ENCODE measurements at places on chromosomes 6 and 20.

- no peak for DNase-seq
Measured at GRCh38 chr6:93398723-93399122, 20.6 kb downstream of the EPHA7 start.

DNA sequence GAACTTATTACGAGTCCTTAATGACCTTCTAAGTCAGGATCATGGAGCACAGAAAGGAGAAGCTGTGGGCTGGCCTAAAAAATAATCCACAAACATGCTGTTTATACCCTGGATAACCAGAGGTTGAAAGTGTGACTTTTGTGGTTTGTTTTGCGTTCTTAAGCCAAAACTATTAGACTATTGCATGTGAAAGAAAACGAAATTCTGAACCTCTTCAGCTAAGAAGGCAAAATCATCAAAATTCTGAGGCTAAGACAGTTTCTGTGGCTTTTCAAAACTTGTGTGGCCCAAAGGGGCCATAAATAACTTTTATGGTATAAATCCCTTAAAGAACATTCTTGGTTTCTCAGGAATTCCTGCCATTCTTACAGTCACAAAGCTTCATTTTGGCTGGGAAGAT is 251.0 kb downstream of the UST start:
- DNase-seq = no peak

- no peak for DNase-seq
Measured at GRCh38 chr20:539191-539590, 4.4 kb downstream of the CSNK2A1 start.

DNA sequence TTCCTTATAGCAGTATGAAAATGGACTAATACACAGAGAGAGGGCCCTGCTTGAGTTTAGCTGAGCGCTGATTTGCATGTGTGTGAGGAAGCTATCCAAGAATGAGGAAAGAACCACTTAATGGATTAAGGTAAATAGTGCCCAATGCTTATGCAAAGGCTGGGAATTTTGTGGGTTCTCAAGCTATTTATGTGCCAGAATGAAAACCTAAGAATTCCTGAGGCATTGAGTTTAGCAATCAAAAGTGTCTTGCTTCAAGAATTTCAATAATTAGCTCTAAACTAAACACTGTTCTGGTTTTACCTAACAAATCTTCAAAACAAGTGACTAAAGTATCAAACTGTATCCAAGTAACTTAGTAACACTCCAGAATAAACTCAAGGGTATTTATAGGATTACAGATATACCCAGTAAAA is 7.0 kb upstream of the OR14J1 start:
- DNase-seq = no peak

- no peak for DNase-seq
Measured at GRCh38 chr20:36802326-36803222, 29.0 kb upstream of the DSN1 start.

GRCh38 chr6:107033126-107033525 is 5.1 kb downstream of the MTRES1 start:
- no peak for DNase-seq

GRCh38 chr6:168713839-168714238 is 272.9 kb downstream of the SMOC2 start:
- no peak for DNase-seq

DNA sequence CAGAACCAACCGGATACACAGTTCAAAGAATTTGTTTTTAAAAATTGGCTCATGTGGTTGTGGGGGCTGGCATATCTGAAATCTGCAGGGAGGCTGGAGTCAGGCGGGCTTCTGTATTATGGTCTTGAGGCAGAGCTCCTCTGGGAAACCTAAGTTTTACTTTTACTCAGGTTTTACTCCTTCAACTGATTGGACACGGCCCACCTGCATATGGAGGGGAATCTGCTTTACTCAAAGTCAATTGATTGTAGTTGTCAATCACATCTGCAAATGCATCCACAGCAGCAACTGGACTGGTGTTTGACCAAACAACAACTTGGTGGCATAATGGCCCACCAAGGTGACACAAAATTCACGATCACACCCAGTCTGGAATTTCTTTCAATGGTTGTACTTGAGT is 103.4 kb downstream of the ERMARD start:
- no peak for DNase-seq

- no peak for DNase-seq
Measured at GRCh38 chr6:85726206-85726605, 83.5 kb upstream of the SYNCRIP start.

- DNase-seq = no peak
Measured at GRCh38 chr6:24053057-24053456, 73.0 kb upstream of the NRSN1 start.

- DNase-seq = peak; percentile 75
Measured at GRCh38 chr6:24933868-24934401, 1.8 kb downstream of the RIPOR2 start.

DNA sequence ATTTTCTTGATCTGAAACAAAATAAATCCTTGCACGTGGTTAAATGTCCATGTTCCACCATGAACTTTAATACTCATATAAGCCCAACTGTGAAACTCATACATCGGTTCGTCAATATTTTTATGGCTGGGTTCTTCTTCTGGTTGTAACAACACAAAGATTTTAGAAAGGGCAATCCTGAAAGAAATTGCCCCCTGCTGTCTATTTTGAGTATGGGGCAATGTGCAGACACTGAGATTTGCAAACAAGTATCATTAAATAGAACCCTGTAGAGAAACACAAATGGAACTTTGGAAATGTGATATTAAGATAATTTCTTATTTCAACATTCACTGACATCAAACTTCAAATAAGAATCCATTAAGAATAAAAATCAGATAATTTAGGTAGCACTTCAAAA is 80.2 kb upstream of the PHACTR1 start:
- DNase-seq = no peak

- no peak for DNase-seq
Measured at GRCh38 chr6:140068801-140069200, 694.4 kb upstream of the CITED2 start.

- no peak for DNase-seq
Measured at GRCh38 chr6:153613719-153614455, 425.2 kb upstream of the OPRM1 start.

- DNase-seq = no peak
Measured at GRCh38 chr6:53513519-53513966, 31.4 kb downstream of the GCLC start.

DNA sequence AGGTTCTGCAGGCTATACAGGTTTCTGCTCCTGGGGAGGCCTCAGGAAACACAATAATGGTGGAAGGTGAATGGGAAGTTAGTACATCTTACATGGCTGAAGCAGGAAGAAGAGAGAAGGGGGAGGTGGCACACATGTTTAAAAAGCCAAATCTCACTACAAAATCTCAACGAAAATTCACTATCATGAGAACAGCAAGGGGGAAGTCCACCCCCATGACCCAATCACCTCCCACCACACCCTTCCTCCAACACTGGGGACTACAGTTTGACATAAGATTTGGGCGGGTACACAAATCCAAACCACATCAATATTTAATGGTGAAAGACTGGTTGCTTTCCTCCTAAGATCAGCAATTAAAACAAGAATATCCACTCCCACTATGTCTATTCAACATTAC is 13.8 kb upstream of the POLR1H start:
- no peak for DNase-seq

DNA sequence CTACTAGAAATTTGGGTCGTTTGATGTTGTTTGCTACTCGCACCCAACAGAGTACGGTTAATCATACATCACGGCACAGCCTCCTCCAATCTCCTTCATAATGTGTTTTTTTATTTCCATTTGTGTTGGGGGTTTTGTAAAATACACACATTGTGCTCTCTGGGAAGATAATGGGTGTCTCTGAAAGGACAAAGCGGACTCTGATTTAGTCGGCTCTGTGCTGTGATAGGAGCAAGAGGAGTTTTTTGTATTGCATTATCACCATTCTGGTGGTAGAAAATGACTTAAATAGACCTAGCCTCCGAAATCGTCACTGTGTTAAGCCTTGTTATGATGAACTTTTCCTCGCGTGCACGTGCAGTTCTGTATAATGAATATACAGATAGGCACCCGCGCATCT is 196.3 kb downstream of the CDH4 start:
- DNase-seq = no peak

- DNase-seq = peak; percentile 18
Measured at GRCh38 chr6:137105375-137105774, 60.6 kb upstream of the IL20RA start.

DNA sequence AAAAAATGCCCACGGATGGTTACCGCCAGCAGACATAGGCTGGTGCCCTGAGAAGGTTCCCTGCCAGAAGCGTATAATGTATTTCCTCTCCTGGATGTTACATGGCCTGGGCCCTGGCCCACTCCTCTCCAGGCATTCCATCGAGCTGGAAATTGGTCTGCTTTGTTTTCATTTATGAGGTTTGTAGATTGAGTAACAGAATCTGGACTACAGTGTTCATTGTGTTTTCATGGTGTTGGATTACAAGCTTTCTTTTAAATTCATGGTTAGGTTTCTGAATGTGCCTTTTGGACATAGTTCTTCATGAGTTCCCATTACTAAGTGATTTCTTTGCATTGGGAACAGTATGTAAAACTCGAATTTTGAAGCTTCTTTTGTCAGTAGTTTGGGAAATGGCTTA is 6.4 kb downstream of the TIAM2 start:
- DNase-seq = no peak

GRCh38 chr20:10509376-10509775 is 74.3 kb downstream of the SLX4IP start:
- DNase-seq = no peak
